ENCODE measurements at places on chromosomes 2 and 18. TPM values are rescaled to one million over a fixed set of nuclear protein-coding genes. Genes with fewer than 3 reads are reported as not detected.

Gene UGT1A3
- not detected for total RNA-seq

Gene LHCGR
- total RNA-seq = not detected

Gene PPM1B
- total RNA-seq = 20.7 TPM

Gene VIL1
- 0.06 TPM for total RNA-seq

Gene GCG
- total RNA-seq = not detected

Gene PRADC1
- 30.8 TPM for total RNA-seq

Gene TMEM200C
- total RNA-seq = 1.3 TPM

Data from Daoy (cell line).